ENCODE measurements at places on chromosomes 5 and 9.
A peak's percentile ranks its signal among the peaks of the same experiment; 100 is the strongest.

- DNase-seq: no peak
These were observed 49.7 kb upstream of the FST start for GRCh38 chr5:53430618-53431252.

- DNase-seq: no peak
These were observed 101.9 kb downstream of the NFIB start for GRCh38 chr9:14212077-14212476.

GRCh38 chr5:129135633-129136032 is 41.1 kb downstream of the ISOC1 start:
- no peak for DNase-seq

DNA sequence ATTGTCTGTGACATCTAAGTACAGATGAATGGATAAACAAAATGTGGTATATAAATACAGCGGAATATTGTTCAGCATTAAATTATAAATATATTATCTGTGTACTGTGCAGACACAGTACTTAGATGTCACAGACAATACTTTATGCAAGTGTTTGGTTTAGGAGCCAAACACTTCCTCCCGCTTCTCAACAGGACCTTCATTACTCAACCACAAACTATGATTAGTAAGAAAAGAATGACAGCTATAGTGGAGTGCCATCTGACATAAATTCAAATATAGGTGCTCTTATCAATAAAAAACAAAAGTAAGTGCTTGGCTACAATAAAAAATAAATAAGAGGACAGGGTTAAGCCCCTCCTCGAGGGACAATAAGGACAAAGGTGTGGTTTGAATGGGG is 38.9 kb upstream of the STX17 start:
- DNase-seq: no peak

DNA sequence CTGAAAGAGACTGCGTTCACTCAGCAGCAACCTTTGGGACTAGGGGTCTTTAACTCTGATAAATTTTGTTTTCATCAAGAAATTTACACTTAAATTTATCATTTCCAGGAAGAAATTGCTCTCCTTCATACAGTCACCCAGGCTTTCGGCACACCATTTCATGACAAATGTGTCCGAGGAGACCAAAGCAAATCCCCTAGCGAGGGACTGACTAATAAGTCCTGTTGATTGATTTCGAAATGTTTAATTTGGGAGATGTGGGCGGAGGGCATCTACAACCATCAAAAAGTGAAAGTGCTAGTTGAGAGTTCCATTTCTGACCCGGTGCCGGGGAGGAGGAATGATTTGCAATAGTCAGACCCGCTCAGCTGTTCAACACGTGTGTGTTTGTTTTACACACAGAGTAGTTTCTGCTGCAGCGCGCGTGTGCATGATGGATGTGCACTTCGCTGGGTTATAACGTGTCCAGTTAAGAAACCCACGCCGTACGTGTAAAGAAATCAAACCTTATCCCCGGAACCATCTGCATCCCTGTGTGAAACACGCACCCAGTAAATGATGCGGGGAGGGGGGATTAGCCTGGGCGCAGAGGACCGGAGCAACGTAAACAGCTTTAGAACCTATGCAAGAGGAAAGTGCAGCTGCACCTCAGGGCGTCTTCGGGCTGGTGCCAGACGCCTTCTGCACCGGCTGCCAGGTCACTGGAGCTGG is 845 bp upstream of the NR4A3 start:
- DNase-seq: no peak

DNA sequence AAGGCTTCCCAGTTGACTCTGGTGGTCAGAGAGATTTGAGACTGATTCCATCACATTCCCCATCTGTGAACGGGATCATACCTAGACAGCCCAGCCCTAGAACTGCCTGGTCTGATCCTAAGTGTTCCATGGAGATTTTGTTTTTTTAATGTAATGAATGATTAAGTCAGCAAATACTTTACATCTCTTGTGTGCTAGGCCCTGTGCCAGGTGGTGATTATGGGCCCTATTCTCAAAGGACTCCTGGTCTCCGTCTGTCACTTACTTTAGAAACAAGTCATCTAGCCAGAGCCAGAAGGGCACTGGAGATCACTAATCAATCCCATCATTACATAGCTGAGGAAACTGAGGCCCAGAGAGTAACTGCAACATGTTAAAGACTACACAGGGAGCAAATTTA is 1.1 kb upstream of the GPX3 start:
- no peak for DNase-seq

- DNase-seq: no peak
These were observed 173.7 kb downstream of the ERCC6L2 start for GRCh38 chr9:96048956-96049831.

DNA sequence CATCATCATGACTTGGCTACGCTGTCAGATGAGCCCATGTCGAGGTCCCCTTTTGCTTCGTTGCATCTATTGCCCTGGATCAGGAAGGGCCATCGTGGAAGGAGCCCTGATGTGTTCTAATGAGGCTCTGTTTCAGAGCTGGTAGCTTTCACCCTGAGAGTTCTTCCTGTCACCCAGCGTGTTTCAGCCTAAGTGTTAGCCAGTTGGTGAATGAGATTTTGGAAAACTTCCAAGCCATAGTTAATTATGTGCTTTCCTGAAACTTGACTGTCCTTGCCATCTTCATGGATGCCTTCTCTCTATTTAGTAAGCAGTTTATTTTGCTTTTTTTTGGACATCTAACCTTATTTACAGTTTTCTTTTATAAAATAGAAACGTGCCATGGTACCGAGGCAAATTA is 1695.4 kb upstream of the WWC1 start:
- no peak for DNase-seq

- no peak for DNase-seq
These were observed 53.3 kb upstream of the LHFPL2 start for GRCh38 chr5:78701795-78702410.

- DNase-seq: no peak
These were observed 51.9 kb downstream of the NEURL1B start for GRCh38 chr5:172692981-172693380.

DNA sequence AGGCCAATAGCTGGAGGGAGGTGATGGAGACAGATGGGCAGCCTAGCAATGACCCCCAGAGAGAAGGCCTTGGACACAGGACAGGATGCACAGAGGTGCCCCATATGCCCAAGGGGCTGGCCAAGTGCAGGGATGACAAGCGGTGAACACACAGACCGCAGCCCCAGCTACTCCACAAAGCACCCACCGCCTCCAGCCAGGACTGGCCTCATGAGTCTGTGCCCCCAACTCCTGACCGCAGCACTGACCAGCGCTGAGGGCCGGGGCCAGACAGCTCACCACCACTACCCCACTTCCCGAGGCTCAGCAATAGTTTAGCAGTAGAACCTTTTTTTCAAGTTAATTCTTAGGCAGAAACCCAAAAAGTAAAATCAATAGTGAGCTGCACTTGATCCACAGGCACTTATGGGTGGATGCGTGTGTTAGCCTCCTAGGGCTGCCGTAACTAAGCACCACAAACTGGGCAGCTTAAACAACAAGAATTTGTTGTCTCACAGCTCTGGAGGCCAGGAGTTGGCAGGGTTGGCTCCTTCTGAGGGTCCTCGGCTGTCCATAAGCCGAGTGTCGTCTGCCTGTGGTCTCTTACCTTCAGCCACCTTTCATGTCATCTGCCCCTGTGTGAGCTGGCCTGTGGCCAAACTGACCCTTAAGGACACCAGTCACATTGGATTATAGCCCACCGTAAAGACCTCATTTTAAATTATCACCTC is 14.1 kb downstream of the ROR2 start:
- no peak for DNase-seq

DNA sequence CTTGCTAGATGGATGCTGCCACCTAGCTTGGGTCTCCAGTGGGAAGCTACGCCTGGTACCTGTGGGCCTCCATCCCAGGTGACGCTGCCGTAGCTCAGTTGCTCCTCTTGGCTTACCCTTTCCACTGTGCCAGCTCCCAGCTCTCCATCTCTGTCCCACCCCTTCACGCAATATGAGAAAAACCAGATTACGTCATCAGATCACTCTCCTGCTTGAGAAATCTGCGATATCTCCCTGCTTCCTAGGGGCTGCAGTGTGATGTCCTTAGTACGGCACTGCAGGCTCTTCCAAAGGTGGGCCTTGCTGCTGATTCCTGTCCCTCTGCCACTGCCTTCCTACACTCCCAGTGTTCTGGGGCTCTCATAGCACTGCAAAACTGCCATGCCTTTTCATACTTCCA is 28.9 kb downstream of the NSG2 start:
- DNase-seq: no peak

GRCh38 chr5:56346741-56347535 is 113.8 kb upstream of the ANKRD55 start:
- DNase-seq: no peak

GRCh38 chr5:138789771-138790242 is 36.6 kb downstream of the CTNNA1 start:
- peak; percentile 66 for DNase-seq

GRCh38 chr9:129278391-129279237 is 100.6 kb upstream of the IER5L start:
- DNase-seq: no peak

- no peak for DNase-seq
These were observed 94.1 kb downstream of the FGF18 start for GRCh38 chr5:171513591-171513990.

GRCh38 chr5:148372166-148372725 is 11.5 kb upstream of the FBXO38 start:
- DNase-seq: no peak

GRCh38 chr9:5879419-5880181 is 11.1 kb upstream of the MLANA start:
- DNase-seq: no peak

GRCh38 chr5:168275940-168276339 is 15.5 kb upstream of the WWC1 start:
- no peak for DNase-seq

GRCh38 chr5:24102010-24102409 is 542.8 kb downstream of the CDH10 start:
- DNase-seq: no peak

GRCh38 chr5:126965061-126965475 is 65.3 kb downstream of the MARCHF3 start:
- DNase-seq: no peak

- no peak for DNase-seq
These were observed 202.3 kb upstream of the OR13F1 start for GRCh38 chr9:104301755-104302154.

Data from HuH-7 (cell line).